Suppressor macrophage treated with lipopolysaccharide for 4 hours (primary cell): ENCODE measurements at places on chromosomes 7 and 10.

- DNase-seq = peak; percentile 30
These were observed 13.1 kb upstream of the LIPF start for GRCh38 chr10:88651101-88651551.

DNA sequence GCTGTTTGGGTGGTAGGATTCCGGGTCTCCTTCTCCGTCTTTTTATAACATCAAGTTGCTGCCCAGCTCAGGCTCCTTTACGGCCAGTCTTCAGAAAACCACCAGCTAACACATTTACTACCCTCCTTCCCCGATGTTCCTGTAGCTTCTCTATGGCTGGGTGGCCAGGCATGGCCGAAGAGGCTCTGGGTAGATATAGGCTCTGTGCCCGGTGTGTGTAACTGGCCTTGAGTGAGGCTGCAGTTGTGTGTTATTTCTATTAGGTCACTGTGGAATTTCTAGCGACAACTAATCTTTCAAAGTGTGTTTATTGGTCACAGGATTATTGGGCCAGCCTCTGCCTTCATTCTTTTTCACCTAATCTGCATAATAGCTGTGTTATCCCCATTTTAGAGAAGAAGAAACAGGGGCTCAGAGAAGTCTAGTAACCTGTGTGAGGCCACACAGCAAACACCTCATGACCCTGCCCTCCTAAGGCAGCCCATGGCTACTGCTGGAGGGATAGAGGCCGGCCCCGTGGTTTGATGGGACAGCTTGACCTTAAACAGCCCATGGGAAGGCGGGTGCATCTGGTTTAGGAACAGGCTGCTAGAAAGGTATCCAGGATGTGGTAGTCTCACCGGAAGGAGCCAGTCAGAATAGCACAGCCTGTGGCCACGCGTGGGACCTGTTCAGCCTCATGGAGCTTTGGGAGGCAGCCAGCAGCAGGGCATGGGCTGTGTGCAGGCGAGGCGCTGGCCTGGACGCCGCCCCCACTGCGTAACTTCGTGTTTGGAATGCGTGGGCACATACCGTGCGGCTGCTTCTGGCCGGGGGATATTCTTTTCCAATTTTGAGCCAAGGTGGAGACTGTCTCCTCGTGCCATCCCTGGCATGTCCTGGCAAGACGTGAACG lies 29.7 kb downstream of the HTRA1 start:
- DNase-seq = no peak

GRCh38 chr10:130857631-130858295 lies 453.8 kb downstream of the TCERG1L start:
- no peak for DNase-seq

GRCh38 chr10:103917302-103918052 lies 507 bp downstream of the STN1 start:
- peak; percentile 48 for DNase-seq

DNA sequence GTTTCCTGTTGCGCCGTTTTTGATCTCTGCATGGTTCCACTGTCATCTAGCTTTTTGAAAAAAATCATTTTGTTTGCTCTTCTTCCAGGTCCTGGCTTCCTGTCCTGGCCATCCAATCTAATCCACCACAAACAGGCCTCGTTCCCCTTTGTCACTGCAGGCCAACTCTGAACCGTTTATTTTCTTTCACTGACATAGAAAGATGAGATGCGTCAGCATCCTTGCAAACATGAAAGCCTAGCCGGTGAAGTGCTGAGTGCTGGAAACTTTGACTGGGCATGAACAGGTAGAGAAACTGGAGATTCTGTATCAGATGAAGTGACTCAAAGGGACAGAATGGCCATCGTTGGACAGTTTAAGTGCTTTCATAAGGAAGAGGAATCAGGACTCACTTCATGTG lies 1247.8 kb downstream of the TYW1 start:
- DNase-seq = no peak

DNA sequence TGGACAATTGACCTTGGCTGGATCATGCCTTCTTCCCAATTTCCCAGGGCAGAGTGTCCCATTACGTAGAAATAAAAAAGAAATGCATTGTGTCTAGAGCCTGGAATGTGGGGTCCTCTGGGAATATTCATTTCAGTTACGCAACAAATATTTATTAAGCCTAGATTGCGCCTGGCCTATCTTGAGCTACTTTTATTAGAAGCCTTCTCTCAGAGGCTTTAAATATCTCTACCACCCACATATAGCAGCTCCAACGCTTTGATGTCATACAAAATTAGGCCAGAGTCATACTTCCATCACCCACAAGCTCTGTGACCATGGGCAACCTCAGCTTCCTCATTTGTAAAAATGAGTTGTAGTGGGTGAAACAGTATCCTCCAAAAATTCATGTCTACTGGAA lies 24.9 kb upstream of the CARD11 start:
- peak; percentile 80 for DNase-seq

GRCh38 chr7:55349121-55349520 lies 16.0 kb upstream of the LANCL2 start:
- DNase-seq = no peak

DNA sequence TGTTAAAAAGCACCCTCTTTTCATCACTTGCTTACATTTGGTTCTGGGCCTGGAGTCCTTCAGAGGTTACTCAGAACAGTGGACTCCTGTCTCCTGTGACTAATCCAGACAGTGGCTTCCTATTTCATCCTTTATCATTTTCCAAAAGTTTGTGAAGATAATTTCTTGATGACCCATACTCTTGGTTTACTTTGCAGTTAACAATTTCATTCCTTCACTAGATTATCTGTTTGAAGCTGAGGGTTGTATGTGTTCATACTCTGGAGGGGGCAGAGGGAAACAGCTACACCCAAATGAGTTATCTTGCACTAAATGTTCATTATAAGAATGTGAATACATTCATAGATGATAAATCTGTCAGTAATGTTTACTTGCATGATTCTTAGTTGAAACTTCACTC lies 124.7 kb downstream of the ZNF248 start:
- no peak for DNase-seq

GRCh38 chr10:46284286-46285229 lies 2.2 kb upstream of the ANTXRL start:
- peak; percentile 89 for DNase-seq

DNA sequence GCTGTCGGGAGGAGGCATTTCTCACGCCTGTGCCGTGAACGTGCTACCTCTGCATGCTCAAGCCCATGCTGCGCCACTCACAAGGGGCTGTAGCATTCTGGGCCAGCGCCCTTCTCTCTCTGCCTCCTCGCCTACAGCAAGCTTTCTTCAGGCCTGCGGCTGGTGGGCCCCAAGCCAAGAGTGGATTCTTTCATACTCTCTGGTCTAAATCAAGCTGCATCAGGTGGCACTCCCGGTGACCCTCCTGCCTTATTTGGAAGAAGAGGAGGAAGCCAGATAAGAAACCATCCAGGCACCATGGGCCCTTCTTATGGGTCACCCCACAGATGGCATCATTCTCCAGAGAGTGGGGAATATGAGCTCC lies 86.7 kb upstream of the DUSP5 start:
- DNase-seq = no peak

GRCh38 chr7:114082642-114083165 lies 163.9 kb upstream of the PPP1R3A start:
- DNase-seq = peak; percentile 12

DNA sequence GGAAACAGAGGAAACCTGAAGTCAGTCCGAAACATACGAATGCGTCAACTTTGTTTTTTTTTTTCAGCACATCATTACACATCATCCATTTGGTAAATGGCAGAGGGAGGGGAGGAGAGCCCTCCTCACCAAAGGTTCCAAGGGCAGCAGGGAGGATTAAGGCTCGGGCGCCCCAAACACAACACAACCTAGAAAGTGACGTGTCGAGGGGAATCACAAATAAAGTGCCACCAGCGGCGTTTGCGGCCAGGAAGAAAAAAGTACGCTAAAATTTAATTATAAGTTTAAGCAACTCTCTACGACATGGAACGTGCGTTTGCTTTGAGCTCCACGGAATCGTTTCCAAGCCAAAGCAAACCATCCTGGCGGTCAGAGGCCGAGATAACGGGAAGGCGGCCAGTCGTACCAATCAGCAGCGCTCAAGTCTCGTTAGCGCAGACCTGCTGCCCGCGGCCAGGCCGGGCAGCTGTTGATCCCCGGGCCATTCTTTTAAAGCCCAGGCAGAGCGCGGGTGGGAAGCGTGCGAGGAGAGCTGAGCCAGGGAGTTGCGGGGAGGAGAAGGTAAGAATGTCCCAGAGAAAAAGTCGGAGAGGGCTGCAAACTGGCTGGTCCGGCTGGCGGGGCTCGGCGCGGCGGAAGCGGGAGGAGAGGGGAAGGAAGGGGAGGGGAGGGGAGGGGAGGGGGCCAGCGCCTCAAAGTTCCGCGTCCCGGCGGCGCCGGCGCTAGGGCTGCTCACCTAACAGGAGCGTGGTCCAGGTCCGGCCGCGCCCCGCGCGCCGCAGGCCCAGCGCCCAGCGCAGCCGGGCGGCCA lies 719 bp downstream of the DPY19L1 start:
- peak; percentile 49 for DNase-seq

GRCh38 chr7:109713366-109713765 lies 1143.7 kb downstream of the DNAJB9 start:
- DNase-seq = no peak

- DNase-seq = peak; percentile 80
These were observed 154.1 kb upstream of the AHR start for GRCh38 chr7:17144322-17144721.

DNA sequence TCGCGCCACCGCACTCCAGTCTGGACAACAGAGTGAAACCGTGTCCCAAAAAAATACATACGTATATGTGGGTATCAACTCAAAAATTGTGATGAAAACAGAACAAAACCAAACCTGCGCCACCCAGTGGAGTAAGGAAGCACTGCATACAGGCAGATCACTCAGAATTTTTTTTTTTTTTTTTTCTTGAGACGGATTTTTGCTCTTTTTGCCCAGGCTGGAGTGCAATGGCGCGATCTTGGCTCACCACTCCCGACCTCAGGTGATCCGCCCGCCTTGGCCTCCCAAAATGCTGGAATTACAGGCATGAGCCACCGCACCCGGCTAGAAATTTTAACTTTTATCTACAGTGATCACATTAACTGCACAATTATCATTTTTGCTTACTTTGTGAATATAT lies 9.1 kb upstream of the TMEM236 start:
- peak; percentile 54 for DNase-seq

DNA sequence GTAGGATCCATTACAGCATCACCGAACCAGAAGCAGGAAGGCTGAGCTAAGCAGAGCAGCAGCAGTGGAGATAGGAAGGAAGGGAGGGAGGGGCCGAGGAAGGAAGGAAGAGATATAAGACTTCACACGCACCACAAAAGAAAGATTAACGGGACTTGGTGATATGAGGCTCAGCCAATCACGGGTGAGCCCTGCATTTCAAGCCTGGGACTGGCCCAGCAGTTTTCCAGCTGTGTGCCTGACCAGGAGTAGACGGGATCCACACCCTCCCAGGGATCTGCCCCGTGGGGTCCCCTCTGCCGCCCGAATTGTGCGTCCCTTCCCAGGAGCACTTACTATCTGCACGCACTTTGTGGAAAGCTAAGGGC lies 16.2 kb downstream of the ATG9B start:
- no peak for DNase-seq

GRCh38 chr7:56009695-56010094 lies 41.5 kb downstream of the PSPH start:
- no peak for DNase-seq

- DNase-seq = no peak
These were observed 37.7 kb upstream of the TOMM7 start for GRCh38 chr7:22860337-22860736.

GRCh38 chr7:37441386-37441760 lies 7.3 kb downstream of the ELMO1 start:
- peak; percentile 34 for DNase-seq

DNA sequence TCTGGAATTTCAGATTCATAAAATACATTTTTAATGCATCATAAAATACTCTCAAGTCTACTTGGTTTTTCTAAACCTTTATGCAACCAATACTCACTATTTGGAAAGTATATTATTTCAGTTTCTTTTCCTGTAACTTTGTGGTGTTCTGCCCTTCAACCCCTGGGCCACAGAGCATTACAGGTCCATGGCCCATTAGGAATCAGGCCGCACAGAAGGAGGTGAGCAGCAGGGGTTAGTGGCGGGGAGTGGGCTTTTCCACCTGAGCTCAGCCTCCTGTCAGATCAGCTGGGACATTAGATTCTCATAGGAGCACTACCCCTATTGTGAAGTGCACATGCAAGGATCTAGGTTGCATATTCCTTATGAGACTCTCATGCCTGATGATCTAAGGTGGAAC lies 9.7 kb downstream of the SNX13 start:
- no peak for DNase-seq

GRCh38 chr7:104861729-104862390 lies 152.1 kb upstream of the KMT2E start:
- DNase-seq = no peak

DNA sequence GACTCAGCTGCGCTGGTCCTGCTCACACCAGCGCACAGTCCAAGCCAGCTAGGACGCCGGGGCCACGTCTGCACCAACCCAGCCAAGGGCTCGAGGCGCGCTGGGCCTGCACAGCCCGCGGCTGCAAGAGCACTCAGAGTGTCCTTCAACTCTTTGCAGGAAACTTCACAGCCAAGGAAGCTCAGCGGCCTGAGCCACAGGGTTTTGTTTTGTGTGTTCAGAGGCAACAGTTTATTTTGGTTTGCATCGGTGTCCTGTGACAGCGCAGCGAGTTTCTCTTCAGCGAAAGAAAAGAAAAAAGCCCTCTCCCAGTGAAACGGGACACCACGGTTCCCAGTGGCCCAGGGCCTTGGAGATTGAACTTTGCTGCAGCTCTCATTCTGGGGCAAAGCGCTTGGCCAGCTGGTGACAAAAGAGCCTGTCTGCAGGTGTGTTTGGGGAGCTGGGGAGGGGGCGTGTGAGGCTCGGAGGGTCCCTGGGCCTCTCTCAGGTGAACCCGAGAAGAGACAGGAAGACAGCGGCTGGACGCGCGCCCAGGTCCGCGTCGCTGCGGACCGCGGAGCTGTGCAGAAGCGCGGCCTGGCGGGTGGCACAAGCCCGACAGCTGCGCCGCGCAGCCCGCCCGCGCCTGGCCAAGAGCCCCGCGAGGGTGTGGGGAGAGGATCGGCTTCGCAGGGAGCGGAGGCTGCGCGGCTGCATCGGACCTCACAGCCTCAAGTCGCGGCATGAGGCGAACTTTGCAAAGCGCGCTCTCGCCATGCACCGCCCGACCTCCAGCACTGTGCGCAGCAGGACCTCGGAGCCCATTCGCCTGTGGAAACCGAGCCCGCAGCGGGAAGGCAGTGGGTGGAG lies 922 bp downstream of the CXCL12 start:
- no peak for DNase-seq

DNA sequence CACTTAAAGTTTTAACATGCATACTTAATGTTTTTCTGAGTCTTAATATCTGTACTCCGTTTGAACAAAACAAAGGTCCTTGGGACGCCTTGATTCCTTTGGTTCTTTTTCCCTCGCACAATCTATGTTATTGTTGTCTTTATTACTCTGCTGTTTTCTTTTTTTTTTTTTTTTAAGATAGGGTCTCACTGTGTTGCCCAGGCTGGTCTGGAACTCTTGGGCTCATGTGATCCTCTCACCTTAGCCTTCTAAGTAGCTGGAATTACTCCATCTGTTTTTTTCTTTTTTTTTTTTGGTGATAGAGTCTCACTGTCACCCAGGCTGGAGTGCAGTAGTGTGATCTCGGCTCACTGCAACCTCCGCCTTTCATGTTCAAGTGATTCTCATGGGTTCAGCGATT lies 13.2 kb downstream of the MLLT10 start:
- DNase-seq = no peak
